ENCODE measurements at places on chromosomes 13 and 19.

DNA sequence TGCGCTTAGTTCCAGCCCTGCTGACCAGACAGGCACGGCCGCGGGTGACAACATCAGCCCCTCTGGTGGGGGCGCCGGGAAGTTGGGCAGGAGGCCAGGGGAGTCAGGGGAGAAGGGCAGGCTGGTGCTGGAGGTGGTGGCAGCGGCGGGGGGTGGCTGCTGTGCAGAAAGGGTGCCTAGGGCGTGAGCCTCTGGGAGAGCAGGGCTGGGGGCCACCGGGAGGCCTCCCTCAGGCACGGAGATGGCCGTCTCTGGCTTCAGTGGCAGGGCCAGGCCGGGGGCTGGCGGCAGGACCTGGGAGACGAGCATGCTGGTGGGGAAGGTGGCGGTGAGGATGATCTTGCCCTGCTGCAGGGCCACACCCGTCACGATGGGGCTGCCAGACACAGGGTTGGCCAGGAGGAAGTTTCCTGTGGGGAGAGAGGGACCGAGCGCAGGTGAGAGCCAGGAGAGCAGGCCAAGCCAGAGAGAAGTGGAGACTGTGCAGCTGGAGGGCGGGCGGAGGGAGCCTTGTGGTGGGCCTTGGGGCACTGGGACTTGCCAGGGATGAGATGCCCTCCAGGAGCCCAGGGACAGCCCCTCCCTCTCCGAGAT lies 3.3 kb downstream of the SIX5 start:
- no peak for DNase-seq

DNA sequence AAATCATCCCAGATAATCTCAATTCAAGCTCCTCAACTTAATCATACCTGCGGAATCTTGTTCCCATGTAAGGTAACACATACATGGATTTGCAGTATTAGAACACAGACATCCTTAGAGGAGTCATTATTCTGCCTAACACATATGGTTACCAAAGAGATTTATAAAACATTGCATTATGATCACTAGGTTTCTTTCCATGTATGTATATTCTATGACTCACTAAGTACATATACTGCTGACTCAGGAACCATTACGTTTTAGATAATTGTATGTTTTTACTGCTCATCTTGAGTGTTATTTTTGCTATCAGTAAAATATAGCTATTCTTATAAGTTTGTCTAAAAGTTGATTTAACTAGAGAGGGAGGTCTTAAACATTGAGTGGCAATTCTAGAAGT lies 182.9 kb downstream of the SLITRK6 start:
- no peak for DNase-seq

- DNase-seq = no peak
These were observed 225.2 kb downstream of the FOXO1 start for GRCh38 chr13:40440990-40441820.

GRCh38 chr13:95382916-95383315 lies 81.7 kb upstream of the ABCC4 start:
- no peak for DNase-seq

- no peak for DNase-seq
These were observed 1.3 kb upstream of the SIGLEC10 start for GRCh38 chr19:51418707-51419106.

DNA sequence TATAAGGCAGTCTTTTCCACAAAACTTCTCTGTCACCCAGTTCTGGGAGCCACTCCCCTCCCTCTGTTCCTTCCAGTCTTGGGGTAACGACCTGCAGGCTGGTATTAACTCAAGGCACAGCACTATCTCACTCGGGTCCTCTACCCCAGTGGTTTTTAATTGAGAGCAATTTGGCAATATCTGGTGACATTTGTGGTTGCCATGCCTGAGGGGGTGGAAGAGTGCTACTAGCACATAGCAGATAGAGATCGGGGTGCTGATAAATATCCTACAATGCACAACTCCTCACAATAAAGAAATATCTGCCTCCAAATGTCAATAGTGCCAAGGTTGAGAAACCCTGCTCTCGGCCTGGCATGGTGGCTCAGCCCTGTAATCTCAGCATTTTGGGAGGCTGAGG lies 117.7 kb upstream of the ABCC4 start:
- no peak for DNase-seq

GRCh38 chr13:22486490-22486889 lies 694.3 kb upstream of the SGCG start:
- DNase-seq = no peak

DNA sequence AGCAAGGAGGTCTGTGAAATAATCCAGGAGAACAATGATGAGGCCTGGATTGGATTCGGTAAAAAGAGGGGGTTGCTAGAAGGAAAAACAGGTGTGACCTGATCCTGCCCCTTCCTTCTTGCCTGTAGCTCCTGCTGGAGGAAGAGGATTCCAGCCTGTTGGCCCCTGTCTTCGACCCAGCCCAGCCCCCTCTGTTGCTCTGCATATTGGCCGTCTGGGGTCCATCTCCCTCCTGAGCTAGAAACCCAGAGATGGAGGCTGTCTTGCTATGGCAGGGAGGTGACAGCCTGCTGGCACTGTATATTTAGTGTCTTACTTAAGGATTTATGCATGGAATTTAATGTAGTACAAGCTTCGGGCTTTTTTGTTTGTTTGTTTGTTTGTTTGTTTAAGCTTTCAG lies 6.6 kb downstream of the DMRTC2 start:
- DNase-seq = no peak

- no peak for DNase-seq
These were observed 38.2 kb upstream of the SIAH3 start for GRCh38 chr13:45889590-45890243.

- no peak for DNase-seq
These were observed 111.7 kb downstream of the GNG7 start for GRCh38 chr19:2590630-2591399.

GRCh38 chr13:33089311-33089710 lies 73.1 kb downstream of the KL start:
- no peak for DNase-seq

GRCh38 chr13:100338275-100338674 lies 249.4 kb downstream of the PCCA start:
- DNase-seq = no peak

DNA sequence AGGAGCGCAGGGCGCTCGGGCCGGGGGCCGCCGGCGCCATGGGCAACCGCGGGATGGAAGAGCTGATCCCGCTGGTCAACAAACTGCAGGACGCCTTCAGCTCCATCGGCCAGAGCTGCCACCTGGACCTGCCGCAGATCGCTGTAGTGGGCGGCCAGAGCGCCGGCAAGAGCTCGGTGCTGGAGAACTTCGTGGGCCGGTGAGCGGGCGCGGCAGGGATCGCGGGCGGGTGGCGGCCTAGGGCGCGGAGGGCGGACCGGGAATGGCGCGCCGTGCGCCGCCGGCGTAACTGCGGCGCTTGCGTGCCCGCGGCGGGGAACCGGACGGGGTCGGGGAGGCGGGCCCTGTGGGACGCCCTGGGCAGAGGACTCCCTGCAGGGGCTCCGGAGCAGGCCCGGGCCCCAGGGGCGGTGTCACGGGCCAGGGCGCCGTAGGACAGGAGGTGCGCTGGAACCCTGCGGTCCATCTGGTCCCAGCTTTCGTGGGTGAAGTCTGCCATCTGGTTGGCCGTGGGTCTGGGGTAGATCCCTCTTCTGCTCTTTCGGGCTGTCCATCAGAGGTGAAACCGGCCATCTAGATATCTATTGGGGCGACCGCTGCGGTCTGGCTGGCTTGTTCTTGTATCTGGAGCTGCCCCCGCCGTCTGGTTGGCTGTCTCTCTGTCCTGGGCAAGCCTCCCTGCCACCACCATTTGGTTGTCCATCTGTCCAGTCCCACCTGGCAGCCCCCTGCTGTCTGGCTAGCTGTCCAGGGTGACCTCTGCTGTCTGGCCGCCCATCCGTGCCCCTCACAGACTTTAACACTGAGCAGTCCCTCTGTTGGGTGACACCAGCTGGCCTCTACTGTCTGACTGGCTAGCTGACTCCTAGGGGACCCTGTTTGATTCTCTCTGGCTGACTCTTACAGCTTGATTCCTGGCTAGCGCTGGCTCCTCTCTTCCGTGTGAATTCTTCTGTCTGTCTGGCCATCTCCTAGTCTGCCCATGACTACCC lies 622 bp downstream of the DNM2 start:
- DNase-seq = no peak

GRCh38 chr13:29855009-29855408 lies 4.6 kb upstream of the UBL3 start:
- DNase-seq = no peak

DNA sequence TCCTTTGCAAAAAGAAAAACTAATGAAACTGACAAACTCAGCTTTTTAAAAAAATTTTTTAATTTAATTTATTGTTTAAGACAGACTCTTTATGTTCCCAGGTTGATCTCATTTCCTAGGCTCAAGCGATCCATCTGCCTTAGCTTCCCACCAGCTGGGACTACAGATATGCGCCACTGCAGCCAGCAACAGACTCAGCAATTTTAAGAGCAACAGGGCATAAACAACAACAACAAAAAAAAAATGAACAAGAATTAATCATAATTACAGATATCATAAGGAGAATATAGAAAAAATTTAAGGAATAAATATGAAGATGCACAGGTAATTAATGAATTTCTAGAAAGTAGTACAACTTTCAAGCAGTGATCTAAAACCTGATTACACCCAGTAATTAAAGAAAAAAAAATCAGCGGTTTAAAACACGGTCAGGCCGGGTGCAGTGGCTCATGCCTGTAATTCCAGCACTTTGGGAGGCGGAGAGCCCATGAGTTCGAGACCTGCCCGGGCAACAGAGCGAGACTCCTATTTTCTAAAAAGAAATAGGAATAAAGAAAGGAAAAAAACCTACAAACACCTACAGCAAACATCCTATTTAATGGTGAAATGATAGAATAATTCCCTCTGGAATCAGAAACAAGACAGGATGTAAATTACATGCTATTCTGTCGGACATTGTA lies 1.4 kb downstream of the ZNF699 start:
- DNase-seq = no peak

DNA sequence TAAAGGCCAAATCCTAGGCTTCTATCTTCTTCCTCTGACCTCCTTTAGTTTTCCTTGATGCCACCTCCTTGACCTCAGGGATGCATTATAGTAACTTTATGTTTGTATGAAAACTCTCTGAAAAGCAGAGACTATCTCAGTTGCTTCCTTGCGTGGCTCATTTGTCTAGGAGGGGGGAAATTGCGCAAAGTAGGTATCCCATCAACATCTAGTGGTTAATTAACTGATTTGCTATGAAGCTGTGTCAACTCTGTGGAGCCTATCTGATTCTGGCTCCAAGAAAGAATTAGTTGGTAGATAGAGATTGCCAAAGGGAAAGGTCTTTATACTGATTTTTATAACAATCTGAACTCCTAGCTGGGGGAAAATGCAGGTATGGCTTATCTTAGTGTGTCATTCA lies 82.1 kb upstream of the FRY start:
- no peak for DNase-seq

DNA sequence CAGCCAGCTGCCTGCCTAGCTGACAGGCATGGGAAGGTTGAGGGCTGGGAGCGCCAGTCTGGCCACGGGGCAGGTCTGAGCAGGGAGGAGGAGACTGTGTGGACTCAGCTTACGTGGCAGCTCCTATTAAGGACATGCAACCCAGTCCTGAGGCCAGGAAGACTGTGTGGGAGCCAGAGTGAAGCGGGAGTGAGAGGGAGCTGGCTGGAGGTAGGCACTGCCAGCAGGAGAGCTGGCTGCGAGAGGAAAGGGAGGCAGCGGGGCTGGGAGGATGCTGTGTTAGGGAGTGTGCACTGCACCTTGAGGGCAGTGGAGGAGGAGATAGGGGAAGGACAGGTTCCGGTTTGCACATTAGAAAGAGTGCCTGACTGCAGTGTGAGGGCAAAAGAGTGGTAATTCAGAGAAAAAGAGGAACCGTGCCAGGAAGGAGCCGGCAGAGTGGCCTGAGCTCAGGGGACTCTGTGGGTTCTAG lies 99.2 kb downstream of the SLC7A1 start:
- no peak for DNase-seq

GRCh38 chr19:19873381-19873780 lies 7.7 kb downstream of the ZNF253 start:
- DNase-seq = no peak

DNA sequence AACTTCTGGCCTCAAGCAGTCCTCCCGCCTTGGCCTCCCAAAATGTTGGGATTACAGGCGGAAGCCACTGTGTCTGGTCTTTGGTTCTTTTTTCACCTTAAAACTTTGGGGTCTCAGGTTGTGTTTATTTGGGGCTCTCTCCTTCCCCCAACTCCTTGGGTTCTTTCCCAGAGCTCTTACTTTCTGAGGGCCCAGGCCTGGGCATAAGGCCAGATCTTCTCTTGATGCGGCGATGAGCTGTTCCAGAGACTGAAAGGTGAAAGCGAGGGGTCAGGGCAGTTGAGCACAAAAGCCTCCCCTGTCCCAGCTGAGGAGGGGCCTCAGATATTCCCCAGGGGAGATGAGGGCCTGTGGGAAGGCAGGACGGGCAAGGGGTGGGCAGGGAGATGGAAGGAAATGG lies 7.1 kb downstream of the POLR1G start:
- no peak for DNase-seq

DNA sequence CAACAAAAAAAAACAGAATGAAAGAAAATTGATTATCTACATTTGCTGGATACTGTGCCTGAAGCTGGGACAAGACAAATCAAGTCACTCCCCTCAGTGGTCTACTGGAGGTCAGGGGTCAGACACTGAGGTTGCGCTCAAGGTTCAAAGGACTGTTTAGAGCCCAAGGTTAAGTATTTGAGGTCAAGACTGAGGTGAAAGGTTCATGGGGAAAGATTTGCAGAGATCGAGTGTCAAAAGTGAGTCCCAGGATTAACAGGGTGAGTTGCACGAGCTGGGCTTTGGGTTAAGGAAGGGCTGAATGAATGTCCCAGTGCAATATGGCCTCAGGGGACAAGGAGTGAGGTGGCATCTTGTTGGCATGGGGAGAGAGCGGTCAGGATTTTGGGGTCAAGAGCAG lies 3.4 kb upstream of the TOMM40 start:
- no peak for DNase-seq

GRCh38 chr13:52846567-52847321 lies 1.7 kb downstream of the PCDH8 start:
- no peak for DNase-seq

DNA sequence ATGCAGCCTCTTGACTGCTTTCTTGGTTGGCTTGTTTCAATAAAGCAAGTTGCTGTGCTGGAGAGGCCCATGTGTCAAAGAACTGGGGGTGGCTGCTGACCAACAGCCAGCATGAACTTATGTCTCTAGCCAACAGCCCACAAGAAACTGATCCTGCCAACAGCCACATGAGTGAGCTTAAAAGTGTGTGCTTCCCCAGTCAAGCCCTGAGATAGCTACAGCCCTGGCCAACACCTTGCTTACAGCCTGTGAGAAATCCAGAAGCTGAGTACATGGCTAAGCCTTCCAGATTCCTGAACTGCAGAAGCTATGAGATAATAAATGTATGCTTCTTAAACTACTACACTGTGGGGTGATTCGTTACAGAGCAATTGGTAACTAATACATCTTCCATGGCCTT lies 38.9 kb upstream of the IPO5 start:
- no peak for DNase-seq

All from vagina (tissue), 2 donors.